ENCODE measurements at places on chromosomes 12 and 14.
A peak's percentile ranks its signal among the peaks of the same experiment; 100 is the strongest.

GRCh38 chr12:560691-561390, 101.1 kb downstream of the B4GALNT3 start:
- DNase-seq: no peak

GRCh38 chr14:91249841-91250616, 5.5 kb upstream of the GPR68 start:
- DNase-seq: no peak

DNA sequence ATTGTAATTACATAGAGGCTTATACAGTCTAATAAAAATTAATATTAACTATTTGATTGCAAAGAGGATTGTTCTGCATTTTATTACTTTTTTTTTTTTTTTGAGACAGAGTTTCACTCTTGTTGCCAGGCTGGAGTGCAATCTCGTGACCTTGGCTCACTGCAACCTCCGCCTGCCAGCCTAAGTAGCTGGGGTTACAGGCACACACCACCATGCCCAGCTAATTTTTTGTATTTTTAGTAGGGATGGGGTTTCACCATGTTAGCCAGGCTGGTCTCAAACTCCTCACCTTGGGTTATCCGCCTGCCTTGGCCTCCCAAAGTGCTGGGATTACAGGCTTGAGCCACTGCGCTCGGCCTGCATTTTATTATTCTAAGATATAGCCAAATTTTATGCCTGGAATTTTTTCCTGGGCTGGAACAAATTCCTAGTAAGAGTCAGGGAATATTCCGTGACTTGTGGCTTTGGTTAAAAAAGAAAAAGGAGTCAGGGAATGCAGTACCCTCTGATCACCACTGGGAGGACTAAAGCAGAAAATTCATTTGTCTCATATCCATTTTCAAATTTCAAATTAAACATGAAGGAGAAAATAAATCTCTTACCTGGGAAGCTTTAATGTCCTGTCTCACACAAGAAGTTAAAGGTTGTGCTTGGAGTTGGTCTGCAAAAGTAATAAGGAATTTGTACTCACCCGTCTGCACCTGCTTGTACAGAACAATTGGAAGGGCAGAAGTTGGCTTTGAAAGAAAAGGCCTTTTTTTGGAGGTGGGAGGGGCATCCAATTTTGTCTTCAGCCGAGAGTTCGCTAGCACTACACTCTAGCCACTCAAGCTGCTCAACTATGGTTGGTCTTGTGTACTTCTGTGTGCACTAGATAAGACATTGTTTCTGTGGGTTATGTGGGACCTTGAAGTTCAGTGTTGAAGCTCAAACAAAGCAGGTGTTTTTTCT, 8.7 kb downstream of the MARK3 start:
- DNase-seq: no peak

- no peak for DNase-seq
Observed at GRCh38 chr12:15693228-15693911, 95.8 kb downstream of the EPS8 start.

- no peak for DNase-seq
Observed at GRCh38 chr14:22723815-22724214, 42.7 kb upstream of the OXA1L start.

DNA sequence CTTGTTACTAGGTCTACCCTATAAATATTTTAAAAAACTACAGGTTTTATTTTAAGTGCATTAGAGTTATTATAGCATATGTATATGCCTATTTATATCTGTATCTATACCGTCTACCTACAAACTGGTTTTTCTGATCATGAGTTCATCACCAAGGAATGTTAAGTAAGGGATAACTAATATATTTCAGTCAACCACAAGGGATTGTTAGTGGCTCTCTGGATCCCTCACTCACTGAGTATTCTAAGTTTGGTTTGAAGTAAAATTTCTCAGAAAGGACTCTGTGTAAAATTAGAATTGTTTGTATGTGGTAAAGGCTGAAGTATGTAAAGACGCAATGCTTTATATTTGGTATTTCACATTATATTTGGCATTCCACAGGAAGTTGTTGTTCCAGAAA, 4.8 kb downstream of the EPYC start:
- DNase-seq: no peak

- DNase-seq: peak; percentile 16
Observed at GRCh38 chr12:71958056-71958455, 19.4 kb downstream of the TPH2 start.

DNA sequence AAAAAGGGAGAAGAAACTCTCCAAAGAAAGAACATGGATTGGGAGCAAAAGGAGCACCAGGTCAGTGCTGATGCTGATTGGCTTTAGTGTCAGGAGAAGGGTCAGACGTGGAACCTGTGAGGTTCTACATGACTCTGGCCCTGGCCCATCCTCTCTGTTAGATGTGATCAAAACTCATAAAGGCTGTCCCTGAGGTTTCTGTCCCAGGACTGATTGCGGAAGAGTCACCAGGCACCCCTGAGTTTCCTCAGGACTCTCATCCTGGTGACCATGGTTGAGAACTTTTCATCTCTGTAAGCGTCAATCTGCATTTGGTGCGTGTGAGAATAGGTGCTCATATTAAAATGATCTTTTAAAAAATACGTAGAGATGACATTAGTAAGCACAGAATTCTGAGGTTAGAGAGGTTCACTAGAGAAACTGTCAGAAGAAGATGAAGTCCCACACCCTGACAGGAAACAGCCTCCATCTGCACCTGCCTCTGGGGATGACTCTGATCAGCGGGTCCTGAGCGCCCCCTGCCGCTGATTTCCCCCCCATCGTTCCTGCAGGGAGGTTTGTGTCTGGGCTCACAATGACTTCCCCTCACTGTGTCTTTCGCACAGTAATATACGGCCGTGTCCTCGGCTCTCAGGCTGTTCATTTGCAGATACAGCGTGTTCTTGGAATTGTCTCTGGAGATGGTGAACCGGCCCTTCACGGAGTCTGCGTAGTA, 741.8 kb downstream of the TMEM121 start:
- DNase-seq: no peak

GRCh38 chr14:79587875-79588274, 623.4 kb downstream of the DIO2 start:
- DNase-seq: no peak

DNA sequence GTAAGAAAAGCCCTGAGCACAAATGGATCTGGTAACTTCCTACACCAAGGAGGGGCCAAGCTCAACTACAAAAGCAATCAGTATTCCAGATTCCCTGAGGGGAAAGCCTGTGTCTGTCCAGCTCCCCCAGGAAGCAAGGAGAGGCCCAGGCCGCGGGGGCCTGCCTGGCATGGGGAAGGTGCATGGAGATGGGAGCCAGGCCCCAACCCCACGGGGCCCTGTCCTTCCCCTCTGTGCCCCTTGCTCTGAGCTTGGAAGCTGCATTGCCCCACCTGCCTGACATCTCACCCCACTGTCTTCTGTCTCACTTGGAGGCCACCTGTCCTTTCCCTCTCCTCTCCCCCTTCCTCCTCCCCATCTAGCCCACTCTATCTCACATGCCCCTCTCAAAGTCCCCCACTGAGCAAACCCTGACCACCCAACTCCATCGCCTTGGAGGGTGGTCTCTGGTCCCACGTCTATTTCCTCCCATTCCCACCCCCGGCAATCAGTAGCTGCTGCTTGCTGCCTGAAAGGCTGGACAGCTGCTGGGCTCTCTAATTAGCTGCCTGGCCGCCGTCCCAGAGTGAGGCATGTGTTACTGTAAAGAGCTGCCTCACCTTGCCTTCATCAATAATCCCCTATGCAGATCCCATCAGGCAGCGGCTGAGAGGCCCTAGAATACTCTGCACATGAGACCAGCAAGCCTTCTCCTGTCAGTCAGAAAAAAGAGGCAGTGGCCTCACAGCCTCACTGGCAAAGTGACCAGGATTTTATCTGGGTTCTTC, 3.4 kb upstream of the TMEM229B start:
- DNase-seq: no peak

DNA sequence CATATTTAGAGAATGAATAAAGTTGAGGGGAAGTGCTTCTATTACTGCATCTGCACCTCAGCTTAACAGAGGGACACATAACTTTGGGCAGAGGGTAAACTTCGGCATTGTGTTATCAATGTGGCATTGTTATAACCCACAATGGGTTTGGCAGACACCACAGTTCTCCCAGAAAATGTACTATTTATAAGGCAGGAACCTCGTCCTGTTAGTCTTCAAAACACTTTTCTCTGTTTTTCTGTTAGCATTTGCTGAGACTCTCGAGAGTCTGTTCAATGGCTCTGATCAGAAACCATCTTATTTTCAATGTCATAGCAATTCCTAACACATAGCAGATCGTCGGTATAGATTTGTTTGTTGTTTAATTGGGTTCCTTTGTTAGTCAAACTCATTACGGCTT, 13.9 kb downstream of the PPP1R36 start:
- no peak for DNase-seq

- no peak for DNase-seq
Observed at GRCh38 chr14:105067969-105068301, 2.7 kb upstream of the GPR132 start.

GRCh38 chr12:51242120-51242519, 3.5 kb downstream of the DAZAP2 start:
- no peak for DNase-seq

GRCh38 chr14:96102081-96102856, 63.1 kb downstream of the C14orf132 start:
- DNase-seq: no peak

GRCh38 chr12:27273114-27273513, 29.0 kb downstream of the STK38L start:
- DNase-seq: no peak

DNA sequence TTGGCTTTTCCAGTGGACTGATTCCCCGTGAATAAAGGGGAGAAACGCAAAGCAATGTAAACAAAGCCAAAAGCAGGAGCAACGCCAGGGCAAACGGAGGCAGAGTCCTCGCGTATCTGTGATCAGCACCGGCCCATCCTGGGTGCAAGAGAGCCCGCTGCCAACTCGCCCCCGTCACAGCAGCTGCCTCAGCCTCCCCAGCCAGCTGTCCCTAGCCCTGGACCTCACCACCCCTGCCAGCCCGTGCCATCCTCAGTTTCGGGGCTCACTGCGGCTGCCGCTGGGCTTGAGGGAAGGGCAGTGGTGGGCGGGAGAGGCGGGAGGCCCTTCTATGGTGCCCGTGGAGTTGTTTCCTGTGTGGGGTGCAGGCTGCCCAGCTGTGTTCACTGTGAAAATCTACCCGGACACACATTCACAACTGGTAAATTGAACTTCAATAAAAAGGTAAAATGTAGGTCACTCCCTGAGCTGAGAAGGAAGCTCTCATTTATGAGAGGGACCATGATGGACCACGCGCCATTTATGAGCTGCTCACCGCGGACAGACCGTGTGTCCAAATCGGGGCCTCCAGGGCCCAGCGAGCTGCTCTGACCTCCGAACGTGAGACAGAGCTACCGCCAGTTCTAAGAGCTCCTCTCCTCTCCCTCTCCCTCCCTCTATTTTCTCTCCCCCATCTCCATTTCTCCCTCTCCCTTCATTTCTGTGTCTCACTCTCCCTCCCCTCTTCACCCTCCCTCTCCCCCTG, 330.5 kb upstream of the SFSWAP start:
- no peak for DNase-seq

DNA sequence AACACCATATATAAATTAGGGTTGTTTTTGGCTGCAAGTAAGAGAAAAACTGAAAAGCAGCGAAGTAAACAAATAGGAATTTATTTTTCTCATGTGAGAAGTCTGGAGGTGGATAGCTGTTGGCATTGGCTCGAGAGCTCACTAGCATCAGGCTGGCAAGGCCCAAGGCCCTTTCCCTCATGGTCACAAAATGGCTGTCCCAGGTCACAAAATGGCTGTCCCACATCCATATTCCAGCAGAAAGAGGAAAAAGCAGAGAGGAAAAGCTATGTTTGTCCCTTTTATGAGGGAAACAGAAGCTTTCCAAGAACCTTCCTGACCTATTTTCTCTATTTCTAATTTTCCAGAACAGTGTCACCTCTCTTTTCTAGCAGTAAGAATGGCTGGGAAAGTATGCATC, 7.5 kb downstream of the CCDC60 start:
- no peak for DNase-seq

GRCh38 chr12:115763376-115763775, 514.1 kb downstream of the MED13L start:
- no peak for DNase-seq

- DNase-seq: no peak
Observed at GRCh38 chr14:65599375-65599774, 186.8 kb downstream of the FUT8 start.

DNA sequence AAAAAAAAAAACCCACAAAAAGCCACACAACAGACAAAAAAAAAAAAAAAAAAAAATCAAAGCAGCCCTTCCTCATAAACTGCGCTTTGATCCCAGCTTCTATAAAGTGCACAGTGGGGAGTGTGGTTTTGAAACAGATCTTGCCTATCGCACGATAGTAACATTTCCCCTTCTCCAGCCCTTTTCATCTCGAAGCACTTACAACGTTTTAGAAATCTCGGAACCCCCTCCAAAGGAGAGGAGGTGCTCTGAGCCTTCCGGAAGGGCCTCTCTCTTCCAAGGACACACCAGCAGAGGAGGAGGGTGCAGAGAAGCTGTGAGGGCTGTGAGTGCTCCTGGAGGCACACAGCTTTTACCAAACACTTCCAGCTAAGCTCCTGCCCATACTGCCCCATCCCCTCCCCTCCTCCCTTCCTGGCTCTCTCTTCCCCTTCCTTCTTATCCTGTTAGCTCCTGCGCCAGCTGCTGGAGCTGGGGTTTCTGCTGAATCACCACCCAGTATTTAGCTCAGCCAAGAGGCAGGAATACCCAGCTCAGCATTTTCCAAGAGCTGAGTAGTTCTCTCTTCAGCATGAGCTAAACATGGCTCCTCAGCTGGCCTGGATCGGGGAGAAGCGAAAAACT, 28.4 kb downstream of the SLC7A8 start:
- DNase-seq: no peak

- DNase-seq: no peak
Observed at GRCh38 chr12:90832427-90832826, 122.5 kb downstream of the CCER1 start.

GRCh38 chr12:121214855-121215745, 5.2 kb downstream of the P2RX4 start:
- DNase-seq: no peak

GRCh38 chr12:45388545-45388944, 172.7 kb downstream of the ANO6 start:
- peak; percentile 18 for DNase-seq

GRCh38 chr12:119008691-119009221, 27.4 kb downstream of the SRRM4 start:
- DNase-seq: no peak

DNA sequence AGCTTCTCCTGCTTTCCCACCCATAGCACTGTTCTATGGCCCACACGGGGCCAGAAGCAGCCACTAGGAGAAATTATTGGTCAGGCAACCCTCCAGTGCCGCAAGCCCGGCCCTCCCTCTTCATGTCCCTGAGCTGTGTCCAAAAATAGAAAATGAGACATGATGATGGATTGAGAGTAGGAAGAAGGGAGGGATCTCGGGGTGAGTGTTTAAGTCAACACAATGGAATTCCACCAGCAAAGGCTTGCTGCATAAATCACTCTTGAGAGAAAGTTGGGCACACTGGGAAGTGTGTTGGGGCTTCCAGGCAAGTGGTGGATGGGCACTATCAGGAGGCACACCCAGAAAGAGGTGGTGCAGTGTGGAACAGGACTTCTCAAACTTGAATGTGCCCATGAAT, 94.2 kb downstream of the LLPH start:
- no peak for DNase-seq

GRCh38 chr12:89787763-89788162, 79.1 kb upstream of the ATP2B1 start:
- no peak for DNase-seq
